ENCODE measurements at places on chromosomes 4 and X.

GRCh38 chr4:59837751-59838150 lies 1362.4 kb upstream of the ADGRL3 start:
- DNase-seq: no peak

- no peak for DNase-seq
Observed at GRCh38 chrX:95291561-95291960, 1393.1 kb upstream of the DIAPH2 start.

DNA sequence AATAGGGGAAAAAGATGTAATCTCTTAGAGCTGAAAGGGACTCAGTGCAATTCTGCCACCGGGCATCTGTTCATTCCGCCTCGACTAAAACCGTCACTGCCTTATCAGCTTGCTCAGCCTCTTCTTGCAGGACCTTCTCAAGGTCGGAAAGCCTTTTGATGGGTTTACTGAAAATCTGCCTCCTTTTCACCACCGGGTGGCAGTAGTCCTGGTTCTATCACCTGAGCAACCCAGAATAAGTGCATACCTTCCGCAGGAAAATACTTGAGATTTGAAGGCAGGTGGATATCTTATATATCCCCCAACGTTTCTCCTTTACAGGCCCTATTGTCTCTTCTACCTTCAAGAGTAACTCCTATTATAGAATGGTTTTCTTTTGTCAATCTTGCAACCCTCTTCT lies 103.4 kb upstream of the PAK3 start:
- peak; percentile 25 for DNase-seq

- peak; percentile 87 for DNase-seq
Observed at GRCh38 chr4:14168919-14169318, 541.4 kb upstream of the BOD1L1 start.

DNA sequence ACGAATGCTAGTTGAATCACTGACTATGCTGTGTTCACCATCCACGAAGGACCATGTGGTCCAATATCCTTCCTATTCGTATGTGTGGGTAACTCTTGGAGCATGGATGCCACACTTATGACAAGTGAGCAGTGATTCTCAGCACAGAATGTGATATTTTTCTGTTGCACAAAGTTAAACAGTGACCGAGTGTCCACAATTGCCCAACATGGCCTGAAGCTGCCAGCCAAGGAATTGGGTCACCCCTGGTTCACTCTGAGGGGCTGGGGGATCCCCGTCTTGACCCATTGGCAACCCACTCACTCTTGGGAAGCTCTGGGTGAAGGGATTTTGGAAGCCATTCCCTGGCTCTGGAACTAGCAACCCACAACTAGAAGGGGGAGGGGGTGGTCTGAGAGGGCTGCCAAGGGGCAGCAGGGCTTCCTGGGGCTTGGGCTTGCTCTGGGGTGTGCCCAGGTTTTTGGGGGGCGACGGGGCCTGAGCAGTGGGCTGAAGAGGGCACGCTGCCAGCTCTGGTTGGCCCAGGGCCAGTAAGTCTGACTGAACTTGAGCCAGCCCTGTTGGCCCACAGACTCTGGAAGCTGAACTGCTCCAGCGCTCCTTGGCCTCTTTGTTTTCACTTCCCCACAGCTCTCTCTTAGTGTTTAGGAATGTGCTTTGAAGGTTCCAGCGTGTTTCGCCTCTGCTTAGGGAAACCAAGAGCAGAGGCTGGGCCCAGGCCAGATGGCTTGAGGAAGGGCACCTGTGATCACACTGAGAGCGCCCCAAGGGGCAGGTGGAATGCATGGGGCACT lies 43.1 kb upstream of the BCOR start:
- DNase-seq: no peak

DNA sequence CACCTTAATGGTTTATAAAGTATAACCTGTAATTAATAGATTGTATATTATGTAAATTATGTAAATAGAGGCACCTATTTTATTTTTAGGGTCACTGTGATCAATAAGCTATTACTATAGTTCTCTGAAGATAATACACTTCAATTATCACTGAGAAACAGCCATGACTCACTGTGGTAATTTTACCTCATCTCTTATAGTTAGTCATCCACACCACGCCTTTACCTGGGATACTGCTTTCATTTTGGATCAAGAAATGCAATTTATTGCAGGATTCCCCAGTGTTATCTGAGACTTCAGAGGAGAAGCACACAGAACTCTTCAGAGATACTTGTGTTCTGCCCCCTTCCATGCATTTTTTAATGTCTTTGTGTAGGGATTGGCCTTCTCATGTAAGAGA lies 348.1 kb upstream of the ATOH1 start:
- DNase-seq: no peak

DNA sequence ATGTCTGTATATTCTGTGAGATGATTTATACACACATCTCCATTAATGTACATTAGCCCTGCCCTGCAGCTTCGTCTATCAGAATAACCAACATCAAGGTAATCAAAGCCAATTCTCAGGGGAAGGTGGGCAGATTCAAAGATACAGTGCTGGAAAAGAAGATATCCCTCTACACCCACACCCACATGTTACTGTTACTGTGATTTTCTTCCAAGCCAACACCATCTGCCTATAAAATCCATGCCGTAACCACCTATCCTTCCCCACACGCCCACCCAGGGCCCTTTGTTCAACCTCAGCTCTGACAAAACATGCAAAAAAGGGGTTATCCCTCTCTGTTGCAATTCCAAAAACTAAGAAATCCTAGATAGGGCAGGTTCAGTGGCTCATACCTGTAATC lies 20.0 kb downstream of the OPHN1 start:
- DNase-seq: no peak

DNA sequence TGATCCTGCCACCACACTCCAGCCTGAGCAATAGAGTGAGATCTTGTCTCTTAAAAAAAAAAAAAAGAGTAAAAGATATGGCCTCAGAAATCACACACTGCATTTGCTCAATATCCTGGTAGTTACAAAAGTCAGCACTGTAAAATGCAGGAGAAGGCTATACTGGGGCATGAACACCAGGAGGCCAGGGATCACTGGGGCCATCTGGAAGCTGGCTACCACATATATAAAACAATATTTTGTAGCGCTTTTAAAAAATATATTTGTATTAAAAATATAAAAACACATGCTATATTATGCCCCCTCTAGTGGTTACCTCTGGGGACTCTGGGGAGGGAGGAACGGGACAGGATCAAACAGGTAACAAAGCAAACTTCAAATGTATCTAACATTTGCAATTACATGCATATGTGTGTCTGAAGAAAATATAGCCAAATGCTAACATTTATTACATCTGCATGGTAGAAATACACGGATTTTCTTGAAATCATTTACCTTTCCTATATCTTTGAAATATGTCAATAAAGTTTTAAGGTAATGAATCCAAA lies 4.0 kb downstream of the C4orf46 start:
- peak; percentile 52 for DNase-seq

DNA sequence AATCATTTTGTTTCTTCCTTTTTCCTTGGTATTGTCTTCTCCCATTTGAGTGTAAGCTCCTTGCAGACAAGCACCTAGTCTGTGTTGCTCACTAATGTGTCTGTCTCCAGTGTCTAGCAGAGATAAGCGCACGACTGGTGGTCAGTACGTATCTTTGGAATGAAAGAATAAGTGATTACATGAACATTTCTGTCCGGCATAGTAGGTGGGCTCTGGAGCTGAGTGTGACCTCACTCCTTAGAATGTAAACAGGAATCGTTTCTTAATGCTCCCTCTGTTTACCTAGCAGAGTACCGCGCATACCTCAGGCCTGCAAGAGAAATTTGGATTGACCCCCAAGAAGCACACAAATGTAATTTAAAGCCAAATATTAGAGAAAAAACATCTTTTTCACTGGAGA lies 235.4 kb downstream of the MAML3 start:
- peak; percentile 83 for DNase-seq

Data from iris pigment epithelial cell (primary cell).